Activated effector memory CD4-positive, alpha-beta T cell treated with anti-CD3 and anti-CD28 coated beads, Interleukin-2, amount 50 U/mL, for 16 hours (primary cell): ENCODE measurements at places on chromosomes 11 and 22.

DNA sequence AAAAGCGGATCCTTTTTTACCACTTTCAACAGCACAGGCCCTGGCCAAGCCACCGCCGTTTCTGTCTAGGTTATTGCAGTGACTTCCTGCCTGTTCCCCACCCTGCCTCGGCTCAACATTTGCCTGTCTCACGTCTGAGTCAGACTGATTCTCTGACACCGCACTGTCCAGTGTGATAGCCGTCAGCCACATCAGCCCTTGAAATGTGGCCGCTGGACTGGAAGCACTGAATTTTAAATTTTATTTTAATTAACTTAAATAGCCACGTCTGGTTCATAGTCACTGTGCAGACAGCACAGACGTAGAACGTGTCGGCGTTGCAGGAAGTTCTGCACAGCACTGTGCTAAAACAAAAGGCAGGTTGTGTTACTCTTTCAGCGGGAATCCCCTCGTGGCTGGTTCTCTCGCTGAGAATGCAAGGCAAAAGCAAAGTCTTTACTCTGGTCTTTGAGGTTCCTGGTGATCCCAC lies 56.3 kb upstream of the ADSL start:
- DNase-seq: peak; percentile 87

GRCh38 chr11:82995754-82996398 lies 75.8 kb downstream of the RAB30 start:
- DNase-seq: no peak

- no peak for DNase-seq
These were observed 9.3 kb upstream of the SERPING1 start for GRCh38 chr11:57588046-57588710.

DNA sequence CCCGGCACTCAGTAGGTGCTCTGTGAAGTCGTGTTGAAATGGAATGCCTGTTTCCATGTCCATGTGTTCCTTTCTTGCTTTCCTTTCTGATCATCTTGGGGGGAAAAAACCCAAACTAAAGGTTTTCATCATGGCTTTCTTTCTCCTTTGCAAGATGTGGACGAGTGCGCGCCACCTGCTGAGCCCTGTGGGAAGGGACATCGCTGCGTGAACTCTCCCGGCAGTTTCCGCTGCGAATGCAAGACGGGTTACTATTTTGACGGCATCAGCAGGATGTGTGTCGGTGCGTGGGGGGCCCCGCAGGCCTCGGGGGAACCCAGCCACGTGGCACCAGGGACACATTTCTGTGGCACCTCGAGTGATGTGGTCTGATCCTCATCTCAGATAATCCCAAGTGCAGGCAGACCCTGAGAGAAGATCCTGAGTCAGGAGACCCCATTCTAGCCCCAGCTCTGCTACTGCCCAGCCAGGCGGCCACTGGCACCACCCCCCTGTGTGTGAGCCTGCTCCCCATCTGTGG lies 39.4 kb downstream of the FBLN1 start:
- DNase-seq: no peak

- peak; percentile 56 for DNase-seq
These were observed 12.2 kb upstream of the IFITM3 start for GRCh38 chr11:332651-333480.

DNA sequence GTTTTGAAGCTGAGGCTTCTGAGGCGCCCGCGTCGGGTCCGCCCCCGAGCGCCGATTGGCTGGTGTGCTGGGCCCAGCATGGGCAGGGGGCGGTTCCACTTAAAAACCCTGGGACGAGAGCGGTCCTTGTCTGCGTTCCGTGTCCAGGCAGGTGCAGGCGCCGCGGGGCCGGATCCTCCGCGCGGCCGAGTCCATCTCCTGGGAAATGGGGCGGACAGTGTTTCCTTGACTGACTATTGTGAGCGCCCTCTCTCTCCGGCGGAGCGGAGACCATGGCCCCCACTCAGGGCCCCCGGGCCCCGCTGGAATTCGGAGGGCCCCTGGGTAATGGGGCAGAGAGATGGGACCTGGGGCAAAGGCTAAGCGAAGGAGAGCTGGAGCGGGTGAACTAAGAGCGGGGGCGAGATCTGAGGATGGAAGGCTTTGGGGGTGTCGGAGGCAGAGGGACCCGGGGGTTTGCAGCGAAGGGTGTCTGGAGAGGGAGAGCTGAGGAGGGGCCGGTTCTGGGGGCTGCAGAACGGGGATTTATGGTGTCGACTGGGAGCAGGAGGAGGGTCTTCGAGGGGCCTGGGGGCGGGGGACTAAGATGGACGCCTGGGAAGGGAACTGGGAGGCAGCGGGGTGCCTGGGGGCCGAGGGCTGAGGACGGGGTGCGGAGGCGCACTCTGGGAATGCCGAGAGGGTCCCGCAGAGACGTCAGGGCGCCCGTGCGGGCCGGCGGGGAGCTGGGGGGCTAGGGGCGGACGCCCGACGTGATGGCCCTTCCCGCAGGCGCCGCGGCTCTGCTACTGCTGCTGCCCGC lies at the start of gene TM7SF2:
TM7SF2 (plus strand) TSS at position 129 of the 802 bp plus-strand sequence; CDS start at position 273, 144 bp downstream.
- peak; percentile 97 for DNase-seq

DNA sequence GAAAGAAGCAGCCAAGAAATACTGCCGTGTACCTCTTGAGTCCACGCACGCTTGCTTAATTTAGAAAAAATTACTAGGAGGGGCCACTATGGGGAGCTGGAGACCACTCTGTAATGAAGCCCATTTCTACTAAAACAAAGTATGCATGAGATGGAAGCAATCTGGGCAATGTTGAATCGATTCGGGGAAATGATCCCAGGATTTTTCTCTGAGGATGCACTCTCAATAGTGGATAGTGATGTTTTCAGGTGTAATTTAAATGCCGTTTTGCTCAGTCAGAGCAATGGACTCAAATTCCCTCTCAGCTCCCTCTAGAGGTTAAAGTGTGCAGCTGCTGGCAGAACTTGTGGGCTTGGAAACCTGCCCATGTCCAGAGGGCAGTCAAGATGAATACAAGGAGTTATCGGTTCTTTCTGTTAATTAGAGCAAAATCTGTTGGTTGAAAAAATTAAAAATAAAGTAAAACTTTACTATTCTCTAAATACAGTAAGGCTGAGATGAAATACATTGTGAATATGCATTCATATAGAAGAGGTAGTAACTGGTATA lies 64.1 kb downstream of the ME3 start:
- no peak for DNase-seq

DNA sequence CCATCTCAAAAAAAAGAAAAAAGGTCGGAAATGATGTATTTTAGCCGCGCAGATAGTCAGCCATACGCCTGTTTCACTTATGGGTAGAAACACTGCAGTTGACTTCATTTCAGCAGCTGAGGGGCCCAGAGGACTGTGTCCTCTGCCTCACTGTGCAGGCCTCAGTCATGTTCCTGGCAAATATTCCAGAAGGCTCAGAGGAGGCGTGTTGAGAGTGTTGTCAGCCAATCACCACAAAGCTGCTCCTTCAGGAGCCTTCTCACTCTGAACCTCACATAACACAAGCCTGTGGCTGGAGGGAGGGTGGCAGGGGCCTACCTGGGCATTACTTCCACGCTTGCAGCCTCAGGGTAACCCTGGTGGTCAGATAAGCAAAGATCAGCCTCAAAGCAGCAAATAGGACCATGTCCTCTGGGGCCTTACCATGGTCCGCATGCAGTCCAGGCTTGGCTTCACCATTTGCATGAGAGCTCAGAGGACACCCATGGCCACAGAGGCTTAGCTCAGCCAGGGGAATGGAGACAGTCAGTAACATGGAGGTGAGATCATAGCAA lies 17.3 kb upstream of the TREH start:
- no peak for DNase-seq

DNA sequence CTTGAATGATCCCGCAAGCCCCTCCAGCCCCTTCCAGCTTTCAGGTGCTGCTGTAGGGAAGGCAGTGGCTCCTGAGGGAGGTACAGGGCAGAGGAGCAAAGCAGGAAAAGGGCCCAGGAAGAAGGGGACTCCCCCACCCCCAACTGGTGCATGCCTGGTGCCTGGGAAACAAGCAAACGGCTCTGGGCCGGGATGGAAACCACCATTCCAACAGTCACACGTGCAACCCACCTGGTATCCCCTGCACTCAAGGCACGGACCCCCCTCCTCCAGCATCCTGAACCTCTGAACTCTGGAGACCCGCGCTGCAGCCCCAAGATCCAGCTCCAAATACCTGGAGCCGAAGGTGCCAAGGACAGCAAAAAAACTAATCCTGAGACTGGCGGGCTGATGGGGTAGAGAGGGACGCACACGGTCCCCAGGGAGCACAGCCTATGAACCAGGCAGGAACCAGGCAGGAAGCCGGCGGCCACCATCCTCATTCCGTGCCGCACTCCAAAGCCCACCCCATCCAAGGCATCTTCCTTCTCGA lies 537 bp downstream of the SCN4B start:
- DNase-seq: no peak
